ENCODE measurements at places on chromosomes 16 and 17. TPM values are rescaled to one million over a fixed set of nuclear protein-coding genes. Genes with fewer than 3 reads are reported as not detected.

- DNase-seq = no peak
These were observed 67.9 kb downstream of the ZZEF1 start for GRCh38 chr17:4074831-4075495.

DNA sequence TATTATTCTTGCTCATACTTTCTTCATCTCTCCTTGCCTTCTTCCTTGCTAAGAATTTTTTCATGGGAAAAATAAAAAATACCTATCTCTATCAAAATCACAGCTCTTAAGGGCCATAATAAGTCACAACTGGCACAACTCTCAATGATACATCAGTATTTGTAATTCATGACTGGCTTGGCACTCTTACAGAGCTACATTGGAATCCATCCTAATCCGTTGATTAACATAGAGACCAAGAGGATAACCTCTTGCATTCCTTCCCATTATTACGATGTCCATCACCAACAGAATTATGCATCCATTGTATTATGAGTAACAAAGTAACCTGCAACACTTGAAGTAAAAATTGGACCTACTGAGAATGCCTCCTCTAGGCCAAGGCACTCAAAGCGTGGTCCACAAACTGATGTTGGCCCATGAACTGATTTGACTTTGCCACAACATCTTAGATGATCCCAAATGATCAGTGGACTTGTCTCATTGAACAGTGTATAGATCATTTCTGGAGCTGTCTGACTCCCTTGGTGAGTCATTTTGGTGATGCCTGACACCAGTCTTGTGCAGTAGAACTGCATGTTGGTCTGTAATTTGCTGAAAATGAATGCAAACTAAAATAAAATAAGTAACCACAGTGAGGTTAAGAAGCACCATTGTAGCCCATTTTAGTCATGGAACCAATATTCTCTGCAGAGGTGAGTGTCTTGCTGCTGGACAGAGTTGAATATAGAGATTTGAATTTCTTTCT, 163.2 kb downstream of the AXIN2 start:
- DNase-seq = no peak

- DNase-seq = no peak
These were observed 90.6 kb downstream of the AMFR start for GRCh38 chr16:56334761-56335160.

Gene SEPTIN1
- 4.0 TPM for polyA plus RNA-seq

- DNase-seq = no peak
These were observed 61.0 kb upstream of the CHMP6 start for GRCh38 chr17:80930335-80931279.

All from left renal pelvis (tissue), 4 donors.